ENCODE measurements at places on chromosomes 2 and 18.

GRCh38 chr18:37160038-37160820 lies 331.3 kb downstream of the KIAA1328 start:
- DNase-seq, result no peak

GRCh38 chr2:79860228-79861058 lies 347.6 kb downstream of the CTNNA2 start:
- no peak for DNase-seq

- no peak for DNase-seq
Observed at GRCh38 chr18:62844850-62845643, 129.7 kb downstream of the PHLPP1 start.

- DNase-seq, result no peak
Observed at GRCh38 chr2:218975060-218975777, 9.8 kb downstream of the FEV start.

GRCh38 chr2:205740381-205740780 lies 58.1 kb downstream of the NRP2 start:
- no peak for DNase-seq

- peak; percentile 31 for DNase-seq
Observed at GRCh38 chr2:25822190-25823117, 55.8 kb downstream of the ASXL2 start.

DNA sequence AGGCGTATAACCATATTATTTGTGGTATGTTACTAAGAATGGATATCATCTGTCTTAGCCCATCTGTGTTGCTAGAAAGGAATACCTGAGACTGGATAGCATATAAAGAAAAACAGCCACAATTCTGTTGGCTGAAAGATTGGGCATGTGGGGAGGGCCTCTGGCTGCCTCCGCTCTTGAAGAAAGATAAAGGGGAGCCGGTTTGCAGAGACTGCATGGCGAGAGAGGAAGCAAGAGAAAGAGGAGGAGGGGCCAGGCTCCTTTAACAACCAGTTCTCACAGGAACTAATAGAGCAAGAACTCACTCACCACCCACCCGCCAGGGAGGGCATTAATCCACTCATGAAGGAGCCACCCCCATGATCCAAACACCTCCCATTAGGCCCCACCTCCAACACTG lies 29.2 kb upstream of the UXS1 start:
- DNase-seq, result no peak

- no peak for DNase-seq
Observed at GRCh38 chr2:176461098-176461808, 192.0 kb downstream of the MTX2 start.

- peak; percentile 64 for DNase-seq
Observed at GRCh38 chr18:63161761-63162195, 157.8 kb downstream of the BCL2 start.

DNA sequence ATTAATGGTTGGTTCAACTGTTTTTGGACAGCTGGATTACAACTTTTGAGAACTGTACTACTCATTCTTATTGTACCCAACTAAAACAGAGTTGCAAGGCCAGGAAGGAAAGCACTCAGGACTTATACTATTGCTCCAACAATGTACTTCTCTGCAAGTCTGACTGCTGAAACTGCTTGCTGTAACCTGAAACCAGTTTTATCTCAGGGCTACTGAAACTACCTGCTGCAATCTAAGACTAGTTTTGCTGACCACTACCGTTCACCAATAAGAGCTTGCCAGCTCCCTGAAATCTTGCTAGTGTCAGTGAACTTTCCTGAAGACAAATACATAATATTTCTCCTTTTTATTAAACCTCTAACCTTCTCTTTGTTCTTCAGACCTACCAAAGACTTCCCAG lies 157.3 kb downstream of the CDCA7 start:
- DNase-seq, result no peak

DNA sequence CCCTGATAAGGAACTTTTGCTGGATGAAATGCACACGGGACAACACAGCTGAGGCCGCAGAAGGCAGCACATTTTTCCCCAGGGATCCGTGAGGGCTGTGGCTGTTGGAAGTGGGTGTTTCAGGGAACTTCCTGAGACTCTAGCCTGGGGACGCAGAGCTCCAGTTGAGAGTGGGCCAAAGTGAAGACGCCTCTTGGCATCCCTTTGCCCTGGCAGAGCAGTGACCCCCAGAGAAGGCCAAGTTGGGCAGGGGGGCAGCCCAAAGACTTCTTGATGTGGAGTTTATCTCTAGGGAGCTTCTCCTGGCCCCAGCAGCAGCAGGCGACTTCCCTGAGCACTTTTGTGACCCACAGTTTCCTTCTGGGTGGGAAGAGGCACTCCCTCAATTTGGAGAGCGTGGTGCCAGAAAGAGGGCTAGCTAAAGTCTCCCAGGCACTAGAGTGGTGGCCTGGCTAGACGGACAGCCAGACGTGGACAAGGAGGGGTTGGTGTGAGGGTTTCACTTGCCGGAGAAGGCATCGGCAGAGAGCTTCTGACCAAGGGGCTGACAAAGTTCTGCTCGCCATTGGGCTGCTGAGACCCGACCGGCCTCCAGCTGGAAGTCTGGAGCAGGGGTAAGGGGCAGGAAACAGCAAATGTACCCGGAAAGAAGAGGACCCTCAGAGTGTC lies 108.8 kb downstream of the ACKR3 start:
- DNase-seq, result no peak

DNA sequence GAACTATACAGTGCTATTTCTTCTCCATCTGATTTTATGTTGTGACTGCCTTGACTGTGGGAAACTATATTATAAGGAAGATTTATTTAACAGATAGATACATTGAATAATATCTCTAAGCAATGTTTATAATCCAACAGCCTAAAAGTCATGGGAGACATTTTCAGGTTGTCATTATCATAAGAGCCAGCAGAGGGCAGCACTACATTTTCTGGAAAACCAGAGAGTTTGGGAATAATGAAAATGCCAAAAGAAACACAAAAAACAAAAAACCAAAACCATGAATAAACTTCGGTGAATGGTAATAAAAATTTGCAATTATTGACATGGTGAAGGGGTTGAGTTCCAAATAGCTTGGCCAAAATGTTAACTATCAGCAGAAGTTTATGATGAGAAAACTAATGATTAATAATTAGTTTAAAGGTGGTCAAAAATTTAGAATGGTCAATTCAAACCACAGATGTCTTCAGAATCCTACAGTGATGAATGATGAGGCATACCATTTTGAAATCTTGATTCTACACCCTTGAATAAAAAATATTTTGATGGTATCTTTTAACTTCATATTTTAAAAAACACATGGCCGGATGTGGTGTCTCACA lies 4.7 kb downstream of the EEF1B2 start:
- no peak for DNase-seq

- no peak for DNase-seq
Observed at GRCh38 chr2:184444623-184445223, 153.6 kb upstream of the ZNF804A start.

DNA sequence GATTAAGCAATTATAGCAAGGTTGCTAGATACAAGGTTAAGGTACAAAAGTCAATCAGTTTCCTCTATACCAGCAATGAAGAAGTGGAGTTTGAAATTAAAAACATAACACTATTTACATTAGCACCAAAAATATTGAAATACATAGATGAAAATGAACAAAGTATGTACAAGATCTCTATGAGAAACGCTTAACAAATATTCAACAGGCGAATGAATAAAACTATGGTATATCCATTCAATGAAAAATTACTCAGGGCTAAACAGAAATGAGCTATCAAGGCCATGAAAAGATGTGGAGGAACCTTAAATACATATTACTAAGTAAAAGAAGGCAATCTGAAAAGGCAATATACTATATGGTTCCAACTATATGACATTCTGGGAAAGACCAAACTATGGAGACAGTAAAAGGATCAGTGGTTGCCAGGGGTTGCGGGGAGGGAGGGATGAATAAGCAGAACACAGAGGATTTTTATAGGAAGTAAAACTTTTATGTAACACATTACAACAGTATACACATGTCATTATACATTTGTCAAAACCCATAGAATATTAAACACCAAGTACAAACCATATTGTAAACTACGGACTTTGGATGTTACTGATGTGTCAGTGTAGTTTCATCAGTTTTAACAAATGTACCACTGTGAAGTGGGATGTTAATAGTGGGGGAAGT lies 62.1 kb downstream of the RMDN2 start:
- DNase-seq, result no peak

GRCh38 chr2:26875065-26875634 lies 27.2 kb downstream of the DPYSL5 start:
- DNase-seq, result no peak

- no peak for DNase-seq
Observed at GRCh38 chr18:58998401-58999203, 133.9 kb downstream of the ZNF532 start.

DNA sequence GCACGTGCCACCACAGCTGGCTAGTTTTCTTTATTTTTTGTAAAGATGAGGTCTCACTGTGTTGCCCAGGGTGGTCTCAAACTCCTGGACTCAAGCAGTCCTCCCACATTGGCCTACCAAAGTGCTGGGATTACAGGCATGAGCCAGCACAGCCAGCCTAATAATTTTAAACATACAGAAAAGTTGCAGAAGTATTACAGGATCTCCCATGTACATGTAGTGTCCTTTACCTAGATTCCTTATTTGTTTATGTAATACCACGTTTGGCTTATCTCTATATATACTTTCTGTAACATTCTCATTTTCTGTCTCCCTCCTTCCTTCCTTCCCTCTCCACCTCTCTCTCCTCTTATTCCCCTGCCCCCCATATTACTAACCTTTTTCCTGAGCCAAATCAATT lies 41.7 kb downstream of the PPM1B start:
- DNase-seq, result no peak

- no peak for DNase-seq
Observed at GRCh38 chr2:168780669-168781071, 21.8 kb upstream of the NOSTRIN start.

DNA sequence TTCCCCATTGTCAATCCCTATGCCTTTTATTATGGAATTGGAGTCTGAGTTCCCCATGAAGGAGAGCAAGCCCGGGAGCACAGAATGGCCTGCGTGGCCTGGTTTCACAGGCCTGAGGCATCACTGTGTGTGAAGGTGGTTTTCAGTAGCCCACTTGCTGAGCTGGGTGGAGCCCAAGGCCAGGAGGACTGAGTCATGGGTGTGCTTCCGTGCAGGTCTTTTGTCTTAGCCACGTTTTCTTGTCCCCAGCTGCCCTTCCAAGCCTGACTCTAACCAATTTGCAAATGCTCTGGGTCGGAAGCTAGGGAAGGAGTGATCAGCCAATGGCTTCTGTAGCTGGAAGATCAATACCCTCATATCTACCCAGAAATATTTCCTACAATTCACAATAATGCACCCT lies 119.2 kb downstream of the MAPK4 start:
- DNase-seq, result no peak

- DNase-seq, result no peak
Observed at GRCh38 chr18:76395609-76396008, 99.4 kb downstream of the ZNF516 start.

DNA sequence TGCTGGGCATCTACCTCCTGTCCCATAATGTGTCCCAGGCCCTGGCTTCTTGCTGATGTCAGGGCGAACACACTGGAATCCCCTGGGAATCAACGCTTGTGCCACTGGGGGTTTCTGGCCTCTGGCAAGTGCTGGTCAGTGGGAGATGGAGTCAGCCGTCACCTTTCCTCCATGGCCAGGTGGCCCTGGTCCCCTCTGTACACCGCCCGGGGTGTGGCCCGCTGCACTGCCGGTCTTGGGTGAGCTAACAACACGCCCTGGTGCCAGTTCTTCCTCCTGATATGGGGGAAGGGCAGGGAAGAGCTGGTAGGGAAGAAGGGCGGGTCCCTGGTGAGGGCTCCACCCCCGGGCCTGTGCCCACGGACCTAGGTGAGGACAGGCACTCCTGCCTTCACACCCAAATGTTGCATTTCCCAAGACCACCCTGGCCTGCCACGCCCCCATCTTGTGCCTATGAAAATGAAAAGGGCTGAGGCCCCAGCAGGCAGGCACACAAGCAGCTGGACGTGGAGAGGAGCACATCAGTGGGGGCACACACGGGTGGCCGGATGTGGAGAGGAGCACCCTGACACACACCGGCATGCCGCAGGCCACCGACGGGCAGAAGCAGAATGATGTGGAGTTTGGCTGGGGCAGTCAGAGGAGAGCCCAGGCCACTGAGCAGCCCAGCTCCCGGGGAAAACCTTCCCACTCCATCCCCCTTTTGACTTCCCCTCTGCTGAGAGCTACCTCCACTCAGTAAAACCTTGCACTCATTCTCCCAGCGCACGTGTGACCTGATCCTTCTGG lies 140.5 kb downstream of the ASB1 start:
- DNase-seq, result no peak

GRCh38 chr2:86442642-86443005 lies 1.5 kb downstream of the KDM3A start:
- peak; percentile 33 for DNase-seq

DNA sequence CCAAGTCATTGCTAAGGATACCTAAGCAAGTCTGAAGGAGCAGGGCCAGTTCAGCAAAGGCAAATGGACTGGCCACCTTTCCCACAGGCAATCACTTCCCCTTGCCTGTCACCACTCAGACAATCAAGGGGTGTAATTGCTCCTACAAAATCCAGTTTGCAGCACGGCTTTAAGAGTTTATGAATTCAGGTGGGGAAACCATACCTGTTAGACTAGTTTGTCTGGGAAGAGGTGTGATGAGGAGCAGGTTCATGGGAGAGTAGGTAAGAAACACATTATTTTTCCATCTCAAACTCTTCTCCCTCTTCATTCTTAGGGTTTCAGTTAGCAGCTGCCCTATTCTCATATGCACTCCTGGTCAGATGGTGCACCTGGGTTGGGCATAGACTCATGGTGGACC lies 102.5 kb downstream of the EVA1A start:
- no peak for DNase-seq

GRCh38 chr18:48720655-48721025 lies 181.8 kb downstream of the CTIF start:
- no peak for DNase-seq

GRCh38 chr2:183594150-183594549 lies 469.9 kb downstream of the NUP35 start:
- DNase-seq, result no peak

DNA sequence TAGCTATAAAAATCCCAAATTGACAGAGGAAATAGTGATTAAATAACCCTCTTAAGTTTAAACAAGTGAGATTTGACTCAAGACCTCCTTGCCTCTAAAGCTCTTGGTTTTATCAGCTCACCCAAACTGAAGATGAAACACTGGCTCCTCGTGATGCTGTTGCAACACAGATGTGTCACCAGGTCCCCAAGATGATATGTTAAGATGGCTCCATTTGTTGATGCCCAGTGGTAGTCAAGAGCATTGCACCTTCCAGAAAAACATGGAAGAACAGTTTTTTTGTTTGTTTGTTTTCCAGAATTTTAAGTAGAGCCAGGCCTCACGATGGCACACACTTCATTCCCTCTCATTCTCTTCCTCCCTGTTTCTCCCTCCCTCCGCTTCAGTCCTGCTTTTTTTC lies 399.8 kb downstream of the TXNL1 start:
- no peak for DNase-seq

Data from stimulated activated CD4-positive, alpha-beta T cell treated with anti-CD3 and anti-CD28 coated beads, TNF-alpha, amount 100 ng/mL, for 1 hour (primary cell).